B cell (primary cell): ENCODE measurements at places on chromosomes 13 and 19. TPM values are rescaled to one million over a fixed set of nuclear protein-coding genes. Genes with fewer than 3 reads are reported as not detected.

Gene UHRF1
- total RNA-seq, result 0.29 and 0.32 TPM in 2 replicates

Gene PVR
- 0.67 TPM in 1 of 2 replicates, not detected in the other for total RNA-seq

Gene ZNF541
- total RNA-seq, result not detected in 2 replicates

Gene TMEM86B
- total RNA-seq, result 19.4 and 20.7 TPM in 2 replicates

Gene ZNF418
- total RNA-seq, result 35.8 and 38.9 TPM in 2 replicates

Gene TBC1D17
- total RNA-seq, result 94.3 and 98.7 TPM in 2 replicates

Gene C19orf85
- not detected in 2 replicates for total RNA-seq

Gene CCL25
- not detected in 2 replicates for total RNA-seq

Gene LRRC8E
- not detected in 2 replicates for total RNA-seq

Gene LMTK3
- 1.6 and 1.9 TPM in 2 replicates for total RNA-seq

Gene GZMM
- total RNA-seq, result 0.34 TPM in 1 of 2 replicates, not detected in the other

Gene CYP2S1
- total RNA-seq, result not detected in 2 replicates
